ENCODE measurements at places on chromosomes 11 and 22. TPM values are rescaled to one million over a fixed set of nuclear protein-coding genes. Genes with fewer than 3 reads are reported as not detected.
A peak's percentile ranks its signal among the peaks of the same experiment; 100 is the strongest.

- peak; percentile 68 for DNase-seq
Measured at GRCh38 chr11:95149651-95150364, 60.2 kb downstream of the ENDOD1 start.

Gene SLN
- not detected for total RNA-seq

- no peak for DNase-seq
Measured at GRCh38 chr11:116911976-116912734, 74.7 kb upstream of the APOA1 start.

Gene PRG2
- 0.31 TPM for total RNA-seq

GRCh38 chr11:31957674-31958073 is 133.2 kb upstream of the RCN1 start:
- DNase-seq = no peak

- DNase-seq = no peak
Measured at GRCh38 chr11:38553148-38553547, 1955.1 kb upstream of the RAG2 start.

Gene THYN1
- total RNA-seq = 101 TPM

Gene CRYBA4
- total RNA-seq = 0.52 TPM

Gene TIMP3
- total RNA-seq = 0.86 TPM

- DNase-seq = no peak
Measured at GRCh38 chr11:60303661-60304060, 23.2 kb downstream of the MS4A4A start.

DNA sequence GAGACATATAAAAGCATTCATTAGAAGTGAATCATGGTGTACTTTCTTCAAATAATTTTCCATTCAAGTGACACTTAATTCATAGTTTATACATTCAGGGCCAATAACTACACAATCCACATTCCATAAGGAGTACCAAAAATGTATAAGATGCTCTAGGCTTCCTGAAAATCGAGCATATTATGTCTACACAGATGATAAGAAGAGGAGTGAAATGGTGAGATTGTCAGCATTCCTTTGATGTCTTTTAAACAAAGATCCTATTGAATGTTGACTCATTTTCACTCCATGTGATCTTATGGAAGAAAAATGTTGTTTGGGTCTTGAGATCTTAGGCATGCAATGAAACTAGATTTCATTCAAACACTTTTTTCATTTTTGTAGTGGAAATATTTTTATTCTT is 843.2 kb downstream of the KCNA4 start:
- no peak for DNase-seq

Gene PRODH
- total RNA-seq = 54.3 TPM

Gene DDI1
- total RNA-seq = not detected

DNA sequence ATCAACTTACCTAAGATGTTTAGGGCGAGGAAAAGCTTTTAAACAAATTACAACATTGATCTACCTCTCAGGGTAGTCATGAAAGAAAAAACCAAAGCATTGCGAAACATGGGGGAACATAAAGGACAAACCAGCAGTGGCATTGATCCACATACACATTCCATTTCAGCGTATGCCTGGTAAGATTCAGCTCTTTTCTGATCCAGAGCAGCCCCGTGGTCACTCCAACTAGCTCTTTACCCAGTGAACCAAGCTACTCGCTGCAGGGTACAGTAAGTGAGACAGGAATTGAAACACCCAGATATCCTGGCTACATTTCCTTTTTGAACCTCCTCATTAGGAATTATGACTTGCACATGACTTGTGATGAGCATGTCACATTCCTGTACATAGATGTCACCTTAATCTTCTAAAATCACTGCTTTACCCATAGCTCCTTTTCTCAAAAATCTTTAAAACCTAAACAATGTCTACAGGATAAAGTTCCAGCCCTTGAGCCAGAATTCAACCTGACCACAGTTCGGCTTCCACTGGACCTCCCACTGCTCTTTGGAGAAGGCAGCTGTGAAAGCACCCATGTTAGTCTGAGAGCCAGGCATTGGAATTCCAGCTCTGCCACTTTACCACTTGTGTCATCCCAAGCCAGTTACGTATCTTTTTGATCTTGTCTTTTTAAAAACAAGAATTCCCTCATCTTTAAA is 42.9 kb upstream of the AKIP1 start:
- DNase-seq = no peak

Gene MS4A1
- not detected for total RNA-seq

DNA sequence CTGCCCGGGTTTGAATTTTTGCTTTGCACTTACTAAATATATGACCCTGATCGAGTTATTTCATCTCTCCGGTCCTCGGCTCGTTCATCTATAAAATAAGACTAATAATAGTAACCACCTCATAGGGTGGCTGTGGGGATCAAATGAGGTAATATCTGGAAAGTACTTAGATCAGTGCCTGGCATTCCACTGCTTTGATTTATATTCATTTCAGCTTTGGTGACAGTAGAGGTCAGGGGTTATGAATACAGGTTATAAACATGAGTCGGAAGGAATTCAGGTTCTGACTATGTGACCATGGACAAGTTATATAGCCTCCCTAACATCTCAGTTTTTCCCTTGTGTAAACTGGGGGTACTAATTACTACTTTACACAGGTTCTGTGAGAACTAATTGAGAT is 2.9 kb upstream of the TEAD1 start:
- DNase-seq = no peak

DNA sequence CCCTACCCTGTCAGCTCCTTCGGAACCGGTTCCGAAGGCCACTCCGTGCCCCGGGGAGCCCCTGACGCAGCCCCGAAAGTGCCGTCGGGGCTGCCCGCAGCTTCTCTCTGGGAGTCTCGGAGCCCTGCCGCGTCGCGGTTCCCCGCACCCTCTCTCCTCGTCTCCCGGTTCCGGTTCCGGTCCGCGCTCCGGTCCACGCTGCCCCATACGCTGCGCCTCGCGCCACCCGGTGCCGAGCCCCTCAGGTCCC is 618 bp downstream of the MTA2 start:
- DNase-seq = no peak

Gene GPHA2
- 1.3 TPM for total RNA-seq

DNA sequence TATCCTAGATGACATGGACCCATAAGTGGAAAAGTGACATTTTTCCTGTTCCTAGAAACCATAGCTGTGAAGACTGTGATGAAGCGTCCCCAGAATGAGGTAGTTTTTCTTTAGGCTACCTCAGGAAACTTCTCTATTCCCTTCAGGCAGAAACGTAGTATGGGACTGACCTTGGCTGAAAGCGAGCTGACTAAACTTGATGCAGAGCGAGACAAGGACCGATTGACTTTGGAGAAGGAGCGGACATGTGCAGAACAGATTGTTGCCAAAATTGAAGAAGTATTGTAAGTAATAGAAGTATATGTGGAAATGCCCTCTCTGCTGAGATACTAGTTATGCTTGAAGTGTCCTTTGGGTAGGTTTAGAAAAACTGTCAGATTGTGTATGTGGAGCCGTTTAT is 64.7 kb upstream of the GRIK4 start:
- no peak for DNase-seq

DNA sequence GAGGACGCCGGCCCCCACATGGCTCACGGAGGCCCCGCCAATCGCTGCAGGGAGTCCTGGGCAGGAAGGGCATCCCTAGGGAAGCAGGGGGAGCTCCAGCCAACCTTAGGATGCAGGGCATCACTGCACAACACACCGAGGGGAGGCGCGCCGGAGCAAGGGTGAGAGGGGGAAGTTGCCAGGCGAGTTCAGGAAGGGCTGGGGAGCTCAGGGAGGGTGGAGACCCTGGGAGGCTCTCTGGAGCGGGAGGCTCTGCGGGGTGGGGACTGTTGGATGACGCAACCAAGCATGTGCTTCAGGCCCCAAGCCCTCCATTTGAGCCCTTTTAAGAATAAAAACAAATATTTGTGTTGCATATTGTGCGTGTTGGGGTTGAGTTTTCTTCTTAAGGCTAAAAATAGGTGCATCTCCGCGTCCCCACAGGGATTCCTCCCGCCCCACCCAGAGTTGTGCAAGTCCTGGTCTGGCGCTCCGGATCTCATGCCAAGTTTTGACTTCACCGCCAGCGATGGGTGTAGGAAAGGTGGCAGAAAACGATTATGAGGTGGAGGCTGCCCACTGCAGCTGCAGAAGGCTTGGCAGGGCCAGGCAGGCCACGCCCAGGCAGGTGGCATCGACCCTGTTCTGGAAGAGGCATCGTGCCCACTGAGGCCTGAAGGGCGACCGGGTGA is 65.2 kb downstream of the WNT7B start:
- no peak for DNase-seq

- DNase-seq = no peak
Measured at GRCh38 chr11:106447631-106448191, 370.2 kb downstream of the AASDHPPT start.

Gene DKK3
- 17.1 TPM for total RNA-seq

DNA sequence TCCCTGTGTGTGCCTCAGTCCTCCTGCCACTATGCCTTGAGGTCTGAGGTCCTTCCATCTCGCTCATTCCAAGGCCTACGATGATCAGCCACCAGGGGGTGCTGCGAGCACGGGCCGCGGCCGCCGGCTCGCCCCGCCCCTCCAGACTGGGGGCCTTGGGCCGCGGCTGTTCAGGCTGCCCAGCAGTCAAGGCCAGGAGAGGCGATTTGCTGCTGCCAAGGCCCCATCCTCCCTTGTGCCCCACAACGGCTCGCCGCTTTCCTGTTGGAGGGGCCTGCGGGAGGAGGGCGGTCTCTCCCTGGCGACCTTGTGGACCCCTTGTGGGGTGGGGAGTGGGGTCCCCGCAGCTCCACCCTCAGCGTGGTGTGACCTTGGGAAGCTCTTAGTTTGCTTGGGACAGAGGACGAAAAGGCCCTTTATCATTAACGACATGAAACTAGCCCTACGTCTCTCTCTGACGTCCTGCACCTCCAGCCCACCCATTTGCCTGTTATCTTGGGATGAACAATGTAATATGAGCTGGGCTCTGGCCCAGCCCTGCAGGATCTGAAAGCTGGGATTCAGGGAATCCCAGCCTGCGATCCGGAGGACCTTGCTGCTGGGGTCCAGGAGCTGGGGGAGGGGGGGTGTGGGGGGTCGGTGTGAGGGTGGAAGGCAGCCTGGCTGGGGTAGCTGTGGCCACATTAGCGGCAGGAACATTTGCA is 5.3 kb upstream of the GALR3 start:
- DNase-seq = peak; percentile 94

- no peak for DNase-seq
Measured at GRCh38 chr11:36295926-36296325, at the start of gene PRR5L. PRR5L (plus strand) TSS chr11:36296288; CDS start chr11:36401122, 104,834 bp downstream.

DNA sequence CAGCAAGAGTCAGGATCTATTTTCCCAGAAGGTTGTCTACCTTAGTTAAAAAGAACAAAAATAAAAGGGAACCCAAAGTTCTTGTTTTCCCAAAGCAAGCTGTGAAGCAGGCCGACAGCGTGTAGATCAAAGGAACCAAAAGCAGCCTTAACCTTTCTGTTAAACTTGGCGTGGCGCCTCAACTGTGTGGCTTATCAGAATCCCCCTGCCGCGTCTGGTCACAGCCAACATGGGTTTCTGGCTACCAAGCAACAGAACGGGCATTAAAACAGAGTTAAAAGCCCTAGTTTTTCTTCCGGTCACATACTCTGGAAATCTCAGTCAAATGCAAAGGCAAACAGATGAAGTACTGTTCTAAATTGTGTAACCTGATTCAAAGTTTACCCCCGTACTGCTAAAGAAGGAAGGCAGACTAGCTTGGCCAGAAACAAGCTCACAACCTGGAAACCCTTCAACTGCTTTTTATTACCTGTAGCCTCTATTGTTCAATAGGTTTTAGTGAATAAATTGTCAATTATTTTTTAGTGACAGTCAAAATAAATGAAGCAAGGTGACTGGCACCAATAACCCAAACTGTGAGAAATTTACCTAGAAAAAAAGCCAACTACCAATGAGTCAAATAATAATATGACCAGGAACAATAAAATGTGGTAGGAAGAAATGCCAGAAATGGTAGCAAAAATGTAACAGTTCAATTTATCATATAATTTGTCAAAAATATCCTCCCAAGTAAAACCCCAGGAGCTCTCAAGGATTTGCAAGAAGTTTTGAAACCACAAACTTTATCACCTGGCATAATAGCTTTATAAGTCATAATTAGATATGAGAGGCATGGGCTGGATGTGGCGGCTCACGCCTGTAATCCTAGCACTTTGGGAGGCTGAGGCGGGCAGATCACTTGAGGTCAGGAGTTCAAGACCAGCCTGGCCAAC is 21.4 kb downstream of the CHKA start:
- DNase-seq = no peak

Gene APOA4
- not detected for total RNA-seq

Gene GRAMD1B
- total RNA-seq = 25.9 TPM

Gene FLRT1
- 0.31 TPM for total RNA-seq

- no peak for DNase-seq
Measured at GRCh38 chr22:38228873-38229740, 27.3 kb downstream of the MAFF start.

DNA sequence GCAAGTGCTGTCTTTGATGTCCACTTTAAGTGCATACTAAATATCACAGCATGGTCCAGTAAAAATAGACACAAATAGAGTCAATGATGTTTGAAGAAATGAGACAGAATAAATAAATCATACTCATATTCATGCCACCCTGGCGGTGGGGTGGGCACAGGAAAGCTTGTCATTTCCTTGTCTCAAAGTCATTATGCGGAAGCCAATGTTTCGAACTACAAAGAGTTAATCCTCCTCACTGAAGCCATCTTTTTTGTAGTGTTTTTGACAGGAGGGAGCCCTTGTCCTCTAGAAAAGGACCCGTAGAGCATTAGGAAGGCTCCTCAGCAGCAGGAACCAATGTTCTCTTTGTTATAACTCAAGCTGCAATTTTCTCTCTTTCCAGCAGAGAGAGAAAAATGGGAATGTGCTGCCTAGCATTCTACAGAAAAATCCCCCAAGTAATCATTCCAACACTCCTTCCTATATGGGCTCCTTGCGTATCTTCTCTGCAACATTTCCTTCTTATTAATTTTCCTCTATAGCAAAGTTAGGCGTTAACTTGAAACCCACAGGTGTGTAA is 30.6 kb downstream of the SC5D start:
- DNase-seq = no peak

- DNase-seq = no peak
Measured at GRCh38 chr11:367956-368413, 1.3 kb upstream of the B4GALNT4 start.

DNA sequence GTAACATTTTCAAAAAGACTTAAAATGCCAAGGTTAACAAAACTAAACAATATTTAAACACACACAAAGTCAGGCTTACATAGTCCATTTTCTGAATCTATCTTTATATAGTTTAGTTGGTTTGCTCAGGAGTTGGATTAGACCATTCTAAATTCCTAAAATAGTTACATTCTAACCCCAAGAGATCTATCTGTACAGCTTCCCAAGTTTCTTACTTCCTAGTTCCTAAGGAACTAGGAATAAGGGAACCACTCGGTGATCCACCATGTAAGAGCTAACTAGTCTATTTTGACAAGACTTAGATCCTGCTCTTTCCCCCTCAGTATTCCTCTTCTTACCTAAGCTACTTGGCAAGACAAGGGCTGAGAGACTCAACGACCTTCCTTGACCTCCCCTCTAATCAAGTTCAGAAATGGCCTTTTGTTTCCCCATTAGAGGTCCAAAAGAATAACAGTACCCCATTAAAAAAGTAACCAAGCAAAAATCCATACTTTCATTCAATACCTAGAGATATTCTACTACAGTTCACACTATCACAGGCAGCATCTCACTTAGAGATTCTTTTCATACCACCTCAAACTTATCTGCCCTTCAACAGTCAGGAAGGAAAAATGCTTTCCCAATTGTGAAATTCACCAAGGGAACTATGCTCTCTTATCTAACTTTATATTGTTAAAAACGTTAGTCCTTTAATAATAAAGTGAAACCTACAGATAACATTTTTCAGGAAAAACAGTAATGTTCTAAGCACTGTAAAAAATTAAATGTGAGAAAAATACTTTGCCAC is 253.1 kb downstream of the TTC28 start:
- DNase-seq = no peak

- no peak for DNase-seq
Measured at GRCh38 chr22:31144223-31144622, 3.9 kb upstream of the PLA2G3 start.

- no peak for DNase-seq
Measured at GRCh38 chr11:75141166-75141565, 9.7 kb upstream of the SLCO2B1 start.

All from H9 (cell line).